ENCODE measurements at places on chromosomes 11 and 22. TPM values are rescaled to one million over a fixed set of nuclear protein-coding genes. Genes with fewer than 3 reads are reported as not detected.
A peak's percentile ranks its signal among the peaks of the same experiment; 100 is the strongest.

Gene RIBC2
- 0.25 TPM for total RNA-seq

Gene PLA2G3
- total RNA-seq = not detected

GRCh38 chr11:94145431-94145830, 16.8 kb downstream of the PANX1 start:
- no peaks in the 10 kb centered on the region for H3K36me3 ChIP-seq
- H3K4me3 ChIP-seq = no peak overlapping the region
- H3K27me3 ChIP-seq = no peaks in the 10 kb centered on the region
- no peak for DNase-seq
- peaks cover 15% of the 10 kb centered on the region for H3K4me1 ChIP-seq

- DNase-seq = no peak
- no peaks in the 10 kb centered on the region for H3K36me3 ChIP-seq
- H3K27ac ChIP-seq = no peak overlapping the region
- H3K4me1 ChIP-seq = no peaks in the 10 kb centered on the region
- H3K27me3 ChIP-seq = no peaks in the 10 kb centered on the region
These were observed 361.5 kb downstream of the TBC1D22A start for GRCh38 chr22:47123827-47124442.

DNA sequence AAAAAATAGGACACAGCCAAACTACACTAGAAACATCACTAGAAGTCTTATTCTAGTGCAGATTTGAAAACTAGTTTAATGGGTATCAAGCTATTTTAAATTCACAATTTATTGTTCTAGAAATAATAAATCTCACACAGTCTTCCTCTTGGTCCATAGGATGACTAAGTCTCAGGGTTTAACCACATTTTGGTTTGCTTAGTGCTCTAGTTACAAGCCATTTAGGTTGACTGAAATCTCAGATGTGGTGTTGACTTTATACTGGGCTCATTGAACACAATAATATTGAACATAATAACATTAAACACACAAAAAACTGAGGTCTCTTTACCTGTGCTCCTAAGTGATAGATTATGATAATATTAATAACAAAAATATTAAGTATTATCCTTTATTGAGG, 760.3 kb upstream of the CCDC179 start:
- H3K4me3 ChIP-seq = no peak overlapping the region
- no peak overlapping the region for H3K27ac ChIP-seq
- H3K36me3 ChIP-seq = no peaks in the 10 kb centered on the region
- no peaks in the 10 kb centered on the region for H3K27me3 ChIP-seq
- no peaks in the 10 kb centered on the region for H3K4me1 ChIP-seq
- peak; percentile 0 for DNase-seq

- no peak overlapping the region for H3K27ac ChIP-seq
- no peaks in the 10 kb centered on the region for H3K36me3 ChIP-seq
- no peak for DNase-seq
- no peaks in the 10 kb centered on the region for H3K27me3 ChIP-seq
- no peak overlapping the region for H3K4me3 ChIP-seq
These were observed 206.9 kb downstream of the CADM1 start for GRCh38 chr11:115297330-115297729.

Gene APOBEC3B
- total RNA-seq = 2.3 TPM

DNA sequence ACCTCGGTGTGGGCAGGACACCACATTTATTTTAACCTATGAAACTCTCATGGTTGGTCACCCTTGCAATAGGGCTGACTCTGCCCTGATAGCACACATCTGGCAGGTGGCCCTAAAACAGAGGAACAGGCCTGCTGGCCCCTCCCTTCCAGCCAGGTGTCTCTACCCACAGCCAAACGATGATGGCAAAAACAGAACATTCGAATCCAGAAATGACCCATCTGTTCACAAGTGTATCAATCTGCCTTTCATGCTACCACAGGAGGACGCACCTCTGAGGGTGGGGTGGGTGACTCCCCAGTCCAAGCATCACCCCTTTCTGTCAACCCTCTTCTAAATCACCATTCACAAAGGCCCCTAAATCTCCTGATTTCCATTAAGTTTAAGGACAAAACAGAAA, 118.1 kb downstream of the ETS1 start:
- H3K27ac ChIP-seq = peak overlapping the region; percentile 93
- no peaks in the 10 kb centered on the region for H3K27me3 ChIP-seq
- DNase-seq = no peak
- peaks cover 60% of the 10 kb centered on the region for H3K36me3 ChIP-seq
- H3K4me3 ChIP-seq = no peak overlapping the region

Gene KIF18A
- 12.5 TPM for total RNA-seq

Gene TMX2
- 68.5 TPM for total RNA-seq

- no peak overlapping the region for H3K4me3 ChIP-seq
- H3K4me1 ChIP-seq = peaks cover 20% of the 10 kb centered on the region
- H3K27me3 ChIP-seq = no peaks in the 10 kb centered on the region
- peaks cover 23% of the 10 kb centered on the region for H3K36me3 ChIP-seq
These were observed 76.2 kb upstream of the HORMAD2 start for GRCh38 chr22:30004101-30004500.

Gene RBFOX2
- 136 TPM for total RNA-seq

- peaks cover 28% of the 10 kb centered on the region for H3K27me3 ChIP-seq
- no peaks in the 10 kb centered on the region for H3K36me3 ChIP-seq
- H3K4me3 ChIP-seq = no peak overlapping the region
- no peaks in the 10 kb centered on the region for H3K4me1 ChIP-seq
- H3K27ac ChIP-seq = no peak overlapping the region
These were observed 47.5 kb upstream of the LRRC55 start for GRCh38 chr11:57134284-57134683.

DNA sequence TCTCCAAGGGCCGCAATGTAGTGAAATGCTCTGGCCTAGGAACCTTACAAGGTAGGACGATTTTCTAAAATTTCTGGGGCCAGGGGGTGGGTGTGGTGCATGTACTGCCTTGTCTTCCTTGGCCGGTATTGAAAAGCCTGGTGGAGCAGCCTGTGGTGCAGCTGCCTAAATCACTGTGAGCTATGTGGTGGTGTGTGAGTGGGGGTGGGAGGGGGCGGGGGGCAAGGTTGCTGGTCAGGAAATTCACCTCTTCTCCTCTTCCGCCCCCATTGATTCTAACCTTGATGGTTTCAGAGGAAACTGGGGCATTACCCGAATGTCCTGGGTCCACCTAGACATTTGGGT, 137.2 kb downstream of the DBX1 start:
- no peak overlapping the region for H3K4me3 ChIP-seq
- H3K27ac ChIP-seq = no peak overlapping the region
- DNase-seq = no peak
- no peaks in the 10 kb centered on the region for H3K4me1 ChIP-seq
- no peaks in the 10 kb centered on the region for H3K27me3 ChIP-seq

DNA sequence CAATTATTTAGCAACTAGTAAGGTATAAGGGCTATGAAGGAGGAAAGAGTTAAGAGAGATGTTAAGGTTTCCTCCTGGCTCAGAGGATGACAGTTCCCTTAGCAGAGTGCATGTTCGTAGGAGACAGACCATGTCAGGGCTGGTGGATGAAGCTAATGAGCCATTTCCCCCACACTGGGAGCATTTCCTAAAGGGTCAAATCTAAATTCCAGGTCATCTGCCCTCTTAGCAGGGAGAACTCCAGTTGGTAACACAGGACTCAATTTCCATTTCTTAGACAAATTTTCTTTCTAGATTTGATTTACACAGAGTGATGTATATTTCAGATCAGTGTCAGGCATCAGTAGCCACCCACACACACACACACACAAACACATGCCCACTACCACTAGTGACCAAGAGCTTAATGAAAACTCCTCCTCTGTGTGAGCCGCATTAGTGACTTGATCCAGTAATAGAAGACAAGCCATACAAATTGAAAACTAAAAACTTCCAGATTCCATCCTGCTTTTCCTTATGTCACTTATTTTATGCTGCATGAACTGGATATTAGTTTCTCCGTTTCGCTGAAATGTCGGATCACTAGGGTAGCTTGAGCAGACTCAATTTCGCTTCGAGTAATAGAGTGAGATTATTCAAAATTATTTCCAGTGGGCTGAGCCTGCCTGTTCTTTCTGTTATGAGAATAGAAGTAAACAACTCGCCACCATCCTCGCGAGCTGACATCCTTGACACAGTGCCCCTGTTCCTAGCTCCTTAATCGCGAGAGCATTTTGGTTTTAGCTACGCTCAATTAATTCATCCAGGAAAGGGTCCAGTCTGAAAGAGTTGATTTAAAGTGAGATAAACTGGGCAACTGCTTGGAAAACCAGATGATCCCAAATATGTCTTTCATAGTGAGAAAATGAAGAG, 582.6 kb downstream of the SOX6 start:
- DNase-seq = no peak
- H3K27me3 ChIP-seq = peaks cover 8% of the 10 kb centered on the region
- H3K4me1 ChIP-seq = no peaks in the 10 kb centered on the region
- H3K36me3 ChIP-seq = no peaks in the 10 kb centered on the region

DNA sequence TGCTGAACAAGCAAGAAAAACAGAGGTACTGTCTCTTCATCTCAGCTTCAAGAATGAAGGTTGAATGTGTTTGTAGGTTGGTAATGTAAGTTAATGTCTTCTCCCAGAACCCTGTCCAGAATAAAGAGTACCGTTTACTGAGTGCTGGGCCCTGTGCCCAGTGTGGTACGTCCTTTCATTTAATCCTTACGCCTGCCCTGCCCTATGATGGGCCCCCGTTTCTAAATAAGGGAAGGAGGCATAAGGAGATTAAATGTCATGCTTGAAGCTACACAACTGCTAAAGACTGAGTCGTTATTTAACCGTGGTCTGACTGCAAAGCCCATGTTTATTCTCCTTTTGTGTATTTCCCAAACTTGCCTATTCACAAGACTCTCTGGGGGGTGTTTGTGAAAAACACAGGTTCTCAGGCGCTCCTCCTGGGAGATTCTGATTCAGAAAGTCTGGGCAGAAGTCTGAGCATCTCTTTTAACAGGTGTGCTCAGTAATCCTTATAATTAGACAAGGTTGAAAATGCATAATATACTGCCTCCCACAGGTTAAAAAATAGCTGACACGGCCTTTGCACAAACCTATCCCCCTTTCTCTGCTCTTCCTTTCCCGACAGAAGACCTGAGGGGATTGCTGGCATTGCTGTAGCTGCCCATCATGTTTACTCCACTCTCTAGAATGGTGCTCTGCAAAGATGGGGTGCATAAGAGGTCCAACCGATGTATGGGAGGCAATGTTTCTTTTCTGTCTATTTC, 56.3 kb upstream of the ZBTB44 start:
- peaks cover 24% of the 10 kb centered on the region for H3K27me3 ChIP-seq
- no peak overlapping the region for H3K4me3 ChIP-seq
- peaks cover 10% of the 10 kb centered on the region for H3K4me1 ChIP-seq
- no peak for DNase-seq
- H3K36me3 ChIP-seq = no peaks in the 10 kb centered on the region

GRCh38 chr11:126824035-126824607, 176.4 kb downstream of the KIRREL3 start:
- H3K4me3 ChIP-seq = no peak overlapping the region
- no peaks in the 10 kb centered on the region for H3K27me3 ChIP-seq
- DNase-seq = no peak
- H3K27ac ChIP-seq = no peak overlapping the region

Gene ANO1
- total RNA-seq = 0.97 TPM

DNA sequence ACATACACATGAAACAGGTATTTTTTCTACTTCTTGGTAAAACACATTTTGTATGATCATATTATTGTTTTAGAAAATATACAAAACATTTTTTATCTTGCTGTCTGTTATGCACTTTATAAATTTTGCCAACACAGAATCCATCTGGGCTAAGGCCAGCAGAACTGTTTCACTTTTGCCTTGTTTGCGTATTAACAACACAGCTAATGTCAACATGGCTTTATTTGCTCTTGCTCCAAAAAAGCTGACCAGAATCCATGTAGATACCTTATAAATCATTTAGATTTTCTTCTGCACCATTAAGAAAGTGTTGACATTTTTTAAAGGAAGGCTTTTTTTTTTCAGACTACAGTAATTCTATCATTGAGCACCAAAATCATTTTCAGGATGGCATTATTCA, 58.1 kb upstream of the PGR start:
- no peaks in the 10 kb centered on the region for H3K27me3 ChIP-seq
- no peaks in the 10 kb centered on the region for H3K4me1 ChIP-seq
- no peak overlapping the region for H3K4me3 ChIP-seq
- no peak for DNase-seq
- no peak overlapping the region for H3K27ac ChIP-seq

- H3K4me1 ChIP-seq = peaks cover 15% of the 10 kb centered on the region
- H3K27me3 ChIP-seq = no peaks in the 10 kb centered on the region
- H3K36me3 ChIP-seq = no peaks in the 10 kb centered on the region
- H3K4me3 ChIP-seq = peak overlapping the region; percentile 60
These were observed 402.4 kb downstream of the MN1 start for GRCh38 chr22:27399161-27399560.

DNA sequence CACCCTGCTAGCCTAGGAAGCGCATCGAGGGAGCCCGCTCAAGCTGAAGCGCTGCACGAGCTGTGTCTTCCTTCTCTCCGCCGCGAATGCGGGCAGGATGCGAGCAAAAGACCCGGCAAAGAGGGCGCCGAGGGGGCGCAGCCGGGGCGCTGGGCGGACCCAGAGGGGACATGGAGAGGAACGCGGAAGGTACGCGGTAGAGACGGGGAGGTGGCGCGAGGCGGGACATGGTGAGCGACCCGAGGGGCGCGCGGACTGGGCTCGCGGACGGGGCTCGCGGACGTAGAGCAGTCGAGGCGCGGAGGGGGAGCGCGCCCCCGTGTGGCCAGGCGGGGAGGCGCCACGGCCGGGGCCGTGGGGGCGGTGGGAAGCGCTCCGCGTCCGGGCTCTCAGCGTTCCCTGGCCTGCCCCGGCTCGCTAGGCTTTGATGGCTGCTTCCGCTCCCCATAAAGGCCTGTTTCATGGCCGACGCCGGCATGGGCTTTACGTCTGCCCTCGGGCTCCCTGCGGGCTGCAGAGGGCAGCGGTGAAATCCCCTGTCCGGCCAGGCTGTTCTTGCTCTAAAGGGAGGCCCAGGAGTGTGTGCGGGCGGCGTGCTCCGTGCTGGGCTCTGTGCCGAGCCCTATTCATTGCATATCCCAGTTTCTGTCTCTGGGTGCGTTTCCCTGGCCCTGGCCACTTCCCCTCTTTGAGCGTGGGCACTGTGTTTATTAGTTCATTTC, 31.2 kb upstream of the TRIM29 start:
- no peak overlapping the region for H3K27ac ChIP-seq
- H3K27me3 ChIP-seq = peaks cover 17% of the 10 kb centered on the region
- H3K4me3 ChIP-seq = peak overlapping the region; percentile 79
- H3K4me1 ChIP-seq = no peaks in the 10 kb centered on the region
- no peaks in the 10 kb centered on the region for H3K36me3 ChIP-seq
- peak; percentile 81 for DNase-seq

GRCh38 chr22:49076300-49077035, 751.2 kb downstream of the BRD1 start:
- no peak for DNase-seq
- no peak overlapping the region for H3K27ac ChIP-seq
- no peaks in the 10 kb centered on the region for H3K27me3 ChIP-seq
- H3K36me3 ChIP-seq = no peaks in the 10 kb centered on the region
- no peak overlapping the region for H3K4me3 ChIP-seq

GRCh38 chr11:104625246-104625645, 273.0 kb downstream of the CASP12 start:
- H3K4me3 ChIP-seq = no peak overlapping the region
- peaks cover 17% of the 10 kb centered on the region for H3K4me1 ChIP-seq
- no peaks in the 10 kb centered on the region for H3K36me3 ChIP-seq
- no peaks in the 10 kb centered on the region for H3K27me3 ChIP-seq

DNA sequence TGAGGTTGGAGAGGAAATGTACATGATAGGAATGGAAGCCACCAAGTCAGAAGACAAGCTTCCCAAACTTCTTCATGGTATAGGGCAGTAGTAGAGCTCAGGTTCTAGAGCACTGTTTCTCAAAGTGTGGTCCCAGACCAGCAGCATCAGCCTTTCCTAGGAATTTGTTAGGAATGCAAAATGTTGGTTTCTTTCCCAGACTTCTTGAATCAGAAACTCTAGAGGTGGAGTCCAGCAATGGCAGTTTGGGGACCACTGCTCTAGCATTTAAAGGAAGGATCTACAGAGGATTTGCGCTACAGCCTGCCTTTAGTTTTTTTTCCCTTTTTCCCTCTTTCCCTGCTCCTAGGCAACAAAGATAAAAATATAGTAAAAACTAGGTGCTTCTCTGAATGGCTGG, 17.0 kb upstream of the MMP12 start:
- H3K36me3 ChIP-seq = no peaks in the 10 kb centered on the region
- DNase-seq = peak; percentile 49
- H3K27me3 ChIP-seq = no peaks in the 10 kb centered on the region

Gene MCM5
- 37.2 TPM for total RNA-seq
